ENCODE measurements at places on chromosomes 16 and 17.
A peak's percentile ranks its signal among the peaks of the same experiment; 100 is the strongest.

- peak; percentile 42 for DNase-seq
Measured at GRCh38 chr16:54425681-54426552, 139.3 kb upstream of the IRX3 start.

GRCh38 chr16:87844120-87844733 is 25.1 kb downstream of the SLC7A5 start:
- DNase-seq: no peak

- no peak for DNase-seq
Measured at GRCh38 chr16:82264756-82265155, 94.7 kb upstream of the MPHOSPH6 start.

DNA sequence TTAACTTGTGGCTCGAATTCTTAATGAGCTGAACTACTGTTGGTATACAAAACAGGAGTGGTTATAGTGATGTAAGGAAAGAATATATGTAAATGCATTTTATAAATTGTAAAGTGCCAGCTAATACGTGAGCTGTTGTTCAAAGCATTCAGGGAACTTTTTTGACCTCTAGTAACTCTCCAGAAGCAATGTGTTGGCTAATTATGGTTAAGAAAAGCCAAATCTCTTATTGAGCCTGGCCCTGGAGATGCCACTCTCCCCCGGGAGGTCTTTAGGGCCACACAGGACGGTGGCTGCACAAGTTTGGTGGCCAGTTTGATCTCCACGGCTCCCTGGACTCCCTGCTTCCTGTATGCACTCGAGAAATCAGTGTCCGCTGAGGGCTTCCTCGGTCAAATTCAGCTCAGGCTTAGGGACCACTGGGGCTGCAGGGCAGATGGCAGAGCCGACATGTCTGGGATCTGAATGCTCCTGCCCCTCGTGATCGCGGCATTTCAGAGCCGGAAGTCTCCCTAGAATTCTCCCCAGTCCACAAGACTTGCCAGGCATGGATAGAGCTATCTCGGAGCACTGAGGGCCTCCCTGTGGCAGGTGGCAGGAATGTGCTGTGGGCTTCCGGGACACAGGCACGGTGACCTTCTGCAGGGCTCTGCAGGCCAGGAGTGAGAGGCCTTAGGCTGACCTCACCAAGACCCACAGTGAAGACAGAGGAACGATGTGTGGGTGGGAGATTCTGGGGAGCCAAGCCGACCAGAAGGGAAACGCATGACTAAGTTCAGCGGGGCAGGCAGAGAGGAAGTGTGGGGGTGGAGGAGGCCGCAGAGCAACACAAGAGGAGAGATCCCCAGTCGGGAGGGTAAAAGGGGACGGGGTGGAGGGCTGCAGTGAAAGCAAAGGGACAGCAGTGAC is 18.6 kb upstream of the PITPNM3 start:
- DNase-seq: peak; percentile 80

GRCh38 chr17:27802962-27803680 is 2.8 kb upstream of the NOS2 start:
- no peak for DNase-seq

DNA sequence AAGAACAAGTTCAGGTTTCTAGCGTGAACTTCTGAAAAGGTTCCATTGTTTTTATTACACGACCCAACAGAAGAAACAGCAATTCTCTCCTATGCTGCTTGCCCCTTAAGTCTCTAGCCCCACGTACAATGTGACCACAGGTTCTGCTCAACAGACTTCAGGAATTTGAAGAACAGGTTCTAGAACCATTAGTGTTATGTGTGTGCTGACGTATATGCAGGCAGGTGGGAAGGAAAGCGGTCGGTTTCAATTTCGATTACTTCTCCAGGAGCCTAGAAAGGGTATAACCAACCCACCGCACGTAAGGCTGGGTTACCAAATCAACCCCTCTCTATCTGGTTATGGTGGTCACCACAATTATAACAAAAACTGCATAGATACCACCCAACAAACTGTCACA is 39.4 kb downstream of the XPO6 start:
- no peak for DNase-seq

DNA sequence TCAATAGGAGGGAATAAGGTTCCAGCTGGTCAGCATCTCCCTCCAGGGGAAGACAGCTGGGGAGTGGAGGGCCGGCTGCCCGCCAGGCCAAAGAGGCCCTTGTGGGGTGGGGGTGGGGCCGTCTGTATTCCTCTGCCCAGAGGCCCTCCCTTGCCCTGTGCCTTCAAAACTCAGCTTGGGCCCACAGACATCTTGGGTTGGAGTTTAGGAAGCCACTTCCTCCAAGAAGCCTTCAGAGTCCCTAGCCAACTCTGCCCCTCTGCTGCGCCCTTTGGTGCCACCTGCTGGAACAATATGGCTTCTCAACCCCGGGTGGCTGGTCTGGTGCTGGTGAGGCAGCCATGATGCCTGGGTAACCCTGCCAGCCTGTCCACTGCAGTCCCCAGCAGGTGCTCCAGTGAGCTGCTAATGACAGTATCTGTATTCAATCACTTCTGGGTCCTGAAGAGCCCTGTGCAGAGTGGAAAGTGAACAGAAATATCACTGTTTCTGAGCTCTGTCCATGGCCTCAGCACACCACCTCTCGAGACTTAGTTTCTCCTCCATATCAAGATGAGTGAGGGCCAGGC is 16.7 kb downstream of the HSD11B2 start:
- DNase-seq: peak; percentile 87

DNA sequence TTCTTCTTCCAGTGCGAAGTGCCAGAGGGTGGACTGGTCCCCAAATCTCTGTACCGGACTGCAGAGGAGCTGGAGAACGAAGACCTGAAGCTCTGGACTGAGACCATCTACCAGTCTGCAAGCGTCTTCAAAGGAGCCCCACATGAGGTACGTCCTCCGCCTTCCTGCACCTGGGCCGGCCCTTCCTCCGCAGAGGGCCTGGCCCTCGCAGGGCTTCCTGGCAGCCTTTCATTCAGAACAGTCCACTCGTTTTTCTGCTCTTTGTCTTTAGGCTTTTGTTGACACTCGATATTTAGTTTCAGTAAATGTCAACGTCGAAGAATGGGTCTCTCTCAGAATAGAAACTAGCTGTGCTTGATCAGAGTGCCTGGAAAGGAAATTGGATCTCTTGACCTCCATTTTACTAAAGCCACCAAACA is 68.6 kb downstream of the SEC14L1 start:
- DNase-seq: no peak

DNA sequence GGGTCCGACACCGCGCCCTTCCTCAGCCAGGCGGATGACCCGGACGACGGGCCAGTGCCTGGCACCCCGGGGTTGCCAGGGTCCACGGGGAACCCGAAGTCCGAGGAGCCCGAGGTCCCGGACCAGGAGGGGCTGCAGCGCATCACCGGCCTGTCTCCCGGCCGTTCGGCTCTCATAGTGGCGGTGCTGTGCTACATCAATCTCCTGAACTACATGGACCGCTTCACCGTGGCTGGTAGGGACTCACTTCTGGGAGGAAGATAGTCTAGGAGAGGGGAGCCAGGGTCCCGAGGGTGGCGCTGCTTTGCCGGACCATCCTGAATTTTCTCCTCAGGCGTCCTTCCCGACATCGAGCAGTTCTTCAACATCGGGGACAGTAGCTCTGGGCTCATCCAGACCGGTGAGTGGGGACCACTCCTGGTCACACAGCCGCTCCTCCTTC is 601 bp downstream of the SPNS1 start:
- no peak for DNase-seq

DNA sequence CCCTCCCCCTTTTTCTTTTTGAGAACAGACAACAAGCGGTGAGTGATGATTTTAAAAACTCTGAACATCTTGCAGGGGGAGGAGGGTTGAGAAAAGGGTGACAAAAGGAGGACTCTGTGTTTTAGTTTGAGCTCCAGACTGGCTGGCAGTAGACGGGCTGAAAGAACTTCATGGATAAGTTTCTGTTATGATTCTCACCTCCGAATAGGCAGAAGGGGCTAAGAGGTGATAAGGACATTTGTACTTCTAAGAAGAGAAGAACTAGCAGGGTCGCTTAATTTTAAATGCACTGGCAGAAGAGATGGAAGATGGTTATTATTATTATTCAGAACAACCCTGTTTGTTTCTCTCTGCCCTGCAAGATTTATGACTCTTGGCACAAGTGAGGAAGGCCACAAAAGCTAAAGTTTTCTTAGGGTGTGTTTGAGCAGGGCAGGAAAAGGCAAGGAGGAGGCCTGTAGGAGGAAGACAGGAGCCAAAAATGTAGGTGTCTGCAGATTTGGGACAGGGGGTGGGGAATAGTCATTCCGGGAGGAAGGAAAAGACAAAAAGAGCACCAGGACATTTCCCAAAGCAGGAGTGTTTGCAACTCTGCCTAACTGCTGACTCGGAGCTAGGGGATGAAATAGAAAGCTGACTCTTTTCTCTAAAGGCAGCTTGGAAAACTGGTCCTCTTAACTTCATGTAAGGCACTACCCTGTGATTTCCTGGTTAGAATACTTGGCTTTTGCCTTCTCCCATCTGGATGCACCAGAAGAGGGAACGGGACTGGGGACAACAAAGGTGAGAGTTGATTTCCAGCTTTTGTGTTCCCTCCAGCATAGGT is 11.9 kb upstream of the HOXB2 start:
- DNase-seq: no peak

DNA sequence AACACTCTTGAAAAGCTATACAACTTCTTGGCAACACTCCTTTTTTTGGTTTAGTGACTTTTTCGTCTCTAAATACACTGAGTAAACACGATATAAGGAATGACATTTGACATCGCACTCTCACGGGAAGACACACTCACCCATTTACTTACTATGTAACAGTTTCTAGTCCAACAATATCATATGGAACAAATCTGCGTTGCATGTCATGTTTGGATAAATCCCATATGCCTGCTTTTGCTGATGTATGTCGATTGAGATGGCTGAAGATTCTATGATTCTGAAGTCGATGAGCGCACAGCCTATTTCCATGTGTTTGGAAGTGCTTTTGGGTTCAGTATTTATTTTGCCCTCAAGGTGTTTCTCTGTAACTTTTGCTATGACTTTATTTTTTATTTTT is 18.2 kb downstream of the ITGAE start:
- no peak for DNase-seq

- DNase-seq: no peak
Measured at GRCh38 chr17:61209525-61209924, 190.1 kb upstream of the TBX2 start.

DNA sequence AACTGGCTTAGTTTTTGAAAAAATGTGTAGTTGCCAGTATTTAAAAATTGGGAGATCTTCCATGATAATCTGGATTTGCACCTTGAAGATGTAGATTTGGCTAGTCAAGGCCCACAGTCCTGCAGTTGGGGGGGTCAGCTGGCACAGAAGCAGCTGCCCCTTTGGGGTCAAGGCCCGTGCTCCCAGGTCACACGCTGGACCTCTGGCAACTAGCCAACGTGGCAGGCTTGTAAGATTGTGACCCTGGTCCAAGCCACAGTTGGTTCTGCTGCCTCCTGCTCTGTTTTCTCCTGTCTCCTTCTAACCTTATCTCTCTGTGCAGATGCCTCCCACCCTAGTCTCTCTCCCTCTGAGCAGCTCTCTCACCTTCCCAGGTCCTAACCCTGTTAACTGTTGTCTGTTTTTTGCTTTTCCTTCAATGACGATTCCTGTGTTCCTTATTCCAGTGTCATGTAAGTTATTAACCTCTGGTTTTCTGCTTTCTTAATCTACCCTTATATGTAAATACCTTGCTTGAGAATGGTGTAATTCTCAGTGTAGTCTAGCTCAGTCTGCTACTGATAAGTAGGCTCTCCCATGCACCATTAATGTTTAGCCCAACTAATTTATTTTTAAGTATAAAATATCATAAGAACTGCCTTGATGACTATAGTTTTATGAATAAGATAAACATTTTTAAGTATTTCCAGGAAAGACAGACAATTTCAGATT is 27.9 kb downstream of the CLEC16A start:
- peak; percentile 89 for DNase-seq

GRCh38 chr17:21842332-21843317 is 150.3 kb downstream of the KCNJ18 start:
- DNase-seq: peak; percentile 13

DNA sequence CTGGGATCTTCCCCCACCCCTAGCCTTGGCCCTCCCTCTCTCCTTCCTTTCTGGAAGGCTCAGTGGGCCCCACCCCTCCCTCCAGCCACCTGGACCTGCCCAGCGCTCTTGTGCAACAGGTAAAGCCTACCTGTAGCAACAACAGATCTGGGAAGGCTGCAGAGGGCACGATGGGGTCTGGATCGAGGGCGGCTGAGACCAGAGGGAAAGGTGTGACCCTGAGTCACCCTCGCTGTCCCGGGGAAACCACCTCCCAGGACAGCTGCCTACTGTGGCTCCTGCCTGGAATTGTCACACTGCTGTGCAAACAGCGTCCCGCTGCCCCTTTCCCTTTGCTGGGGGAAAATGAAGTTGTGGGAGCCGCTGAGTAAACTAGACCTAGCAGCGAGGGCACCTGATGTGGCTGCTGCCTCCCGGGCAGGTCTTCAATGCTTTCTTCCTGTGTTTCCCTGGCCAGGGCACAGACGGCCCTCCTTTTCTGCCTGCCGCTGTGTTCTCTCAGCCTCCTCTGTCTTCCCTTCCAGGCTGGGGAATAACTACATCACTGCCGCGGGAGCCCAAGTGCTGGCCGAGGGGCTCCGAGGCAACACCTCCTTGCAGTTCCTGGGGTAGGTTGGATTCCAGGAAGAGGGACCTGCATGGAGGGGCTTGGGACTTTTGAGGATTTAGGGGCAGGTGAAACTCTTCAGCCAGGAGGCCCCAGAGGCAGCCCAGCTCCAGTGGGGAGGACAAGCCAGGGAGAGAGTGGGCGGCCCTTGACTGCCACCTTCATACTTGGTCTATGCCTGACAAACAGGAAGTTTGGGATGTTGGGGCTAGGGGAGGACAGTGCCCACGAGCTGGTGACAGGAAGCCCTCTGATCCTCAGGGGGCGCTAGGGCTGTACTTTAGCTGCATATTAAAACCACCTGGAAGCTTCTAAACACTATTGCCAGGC is 22.2 kb upstream of the CYLD start:
- peak; percentile 73 for DNase-seq

DNA sequence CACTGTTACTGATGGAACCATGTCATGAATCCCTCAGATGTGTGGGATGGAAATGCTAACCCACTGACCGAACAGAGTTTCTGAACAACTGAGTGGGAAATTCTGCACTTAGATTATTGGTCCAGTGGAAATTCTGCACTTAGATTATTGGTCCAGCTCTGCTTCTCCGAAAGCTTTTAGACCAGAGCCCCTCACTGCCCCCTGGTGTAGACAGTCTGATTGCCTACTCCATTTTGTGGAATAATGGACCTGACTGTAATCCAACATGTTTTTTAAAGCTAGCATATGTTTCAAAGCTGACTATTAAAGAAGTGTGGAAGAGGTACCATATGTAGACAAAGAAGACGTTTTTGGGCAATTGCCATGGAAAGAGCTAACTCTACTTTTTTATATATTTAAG is 50.3 kb upstream of the TBX2 start:
- DNase-seq: peak; percentile 29

DNA sequence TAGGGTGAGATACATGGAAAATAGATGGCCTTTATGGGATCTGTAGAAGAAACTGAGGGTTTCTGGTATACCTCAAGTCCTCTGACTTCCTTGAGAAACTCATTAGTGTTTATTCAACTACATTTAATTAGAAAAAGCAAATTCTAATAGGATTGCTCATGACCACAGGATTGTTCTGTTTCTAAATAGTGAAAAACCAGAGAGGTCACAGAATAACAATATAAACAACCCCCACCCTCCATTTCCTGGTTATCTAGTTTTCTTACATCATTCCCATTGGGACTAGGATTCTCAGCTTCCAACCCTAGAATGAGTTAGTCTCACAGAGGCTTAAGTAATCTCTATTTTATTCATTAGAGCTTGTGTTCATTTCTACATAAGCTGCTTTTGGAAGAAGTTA is 30.0 kb downstream of the SF3B3 start:
- DNase-seq: no peak

All from hematopoietic multipotent progenitor cell treated with erythropoietin and hydrocortisone succinate and interleukin-3 and kit ligand, for 4 days (in vitro differentiated cells).